ENCODE measurements at places on chromosomes 6 and 20.

DNA sequence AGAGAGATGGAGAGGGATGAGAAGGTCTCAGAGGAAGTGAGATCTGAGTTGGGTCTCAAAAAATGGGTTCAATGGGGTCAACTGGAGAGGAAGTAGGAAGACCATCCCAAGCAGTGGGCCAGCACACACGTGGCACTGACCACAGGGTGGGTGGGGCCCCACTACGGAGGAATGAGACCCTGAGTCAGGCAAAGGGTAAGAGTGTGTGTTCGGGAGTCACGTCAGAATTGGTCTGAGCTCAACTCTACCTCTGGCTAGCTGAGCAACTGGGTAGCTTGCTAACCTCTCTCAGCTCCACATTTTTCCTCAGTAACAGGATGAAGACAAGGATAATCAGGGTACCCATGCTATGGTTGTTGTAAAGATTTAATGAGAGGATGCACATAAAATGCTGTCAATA, 79.0 kb downstream of the TRERF1 start:
- DNase-seq = no peak

- no peak for DNase-seq
Measured at GRCh38 chr6:46491628-46492547, 639 bp upstream of the RCAN2 start.

DNA sequence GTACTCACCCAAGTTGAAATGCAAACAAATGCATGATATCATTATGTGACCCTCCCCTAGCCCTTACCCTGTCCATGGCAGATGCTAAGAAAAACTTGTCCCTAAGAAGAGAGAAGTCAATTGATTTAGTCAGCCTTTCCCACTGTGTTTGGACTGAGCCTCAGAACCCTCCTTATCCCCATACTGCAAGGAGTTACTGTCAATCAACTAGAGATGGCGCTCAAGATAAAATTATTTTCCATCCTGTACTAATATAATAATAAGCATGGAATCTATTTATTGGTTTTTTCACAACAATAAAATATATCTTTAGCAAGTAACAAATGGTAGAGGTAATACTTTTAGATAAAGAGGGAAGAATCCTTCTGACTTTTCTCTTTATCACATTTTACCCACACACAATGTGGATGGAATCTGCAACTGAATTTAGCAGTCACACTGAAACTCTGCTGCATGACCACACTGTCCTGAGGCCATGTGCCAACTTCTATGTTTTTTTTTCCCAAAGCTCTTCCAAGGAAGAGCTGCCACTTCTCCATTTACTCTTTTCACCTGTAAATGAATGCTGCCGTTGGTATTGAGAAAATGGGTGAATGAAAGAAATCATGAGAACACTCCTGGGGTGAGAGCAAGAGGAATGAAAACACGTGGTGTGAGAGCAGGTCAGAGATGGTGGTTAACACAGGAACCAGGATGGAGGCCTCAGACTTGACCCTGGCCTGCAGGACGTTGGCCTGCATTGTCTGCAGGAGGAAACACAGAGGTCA, 10.5 kb downstream of the NT5E start:
- no peak for DNase-seq

DNA sequence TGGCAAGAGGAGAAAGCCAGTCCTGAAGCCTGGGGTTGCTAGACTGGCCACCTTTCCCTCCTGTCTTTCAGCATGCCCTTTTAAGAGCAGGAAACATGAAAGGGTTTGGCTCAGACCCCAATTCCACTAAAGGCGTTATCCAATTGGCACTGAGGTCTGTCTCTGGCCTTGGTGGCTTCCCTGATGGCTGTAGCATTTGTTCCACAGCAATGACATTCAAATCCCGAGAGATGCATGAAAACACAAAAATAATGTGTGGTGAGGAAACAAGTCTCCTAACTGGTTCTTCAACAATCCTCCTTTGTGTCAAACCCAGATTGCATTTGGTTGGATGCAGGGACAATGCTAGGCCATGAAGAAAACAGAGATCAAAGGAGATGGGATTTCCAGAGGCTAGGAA, 56.5 kb upstream of the ADTRP start:
- DNase-seq = no peak

DNA sequence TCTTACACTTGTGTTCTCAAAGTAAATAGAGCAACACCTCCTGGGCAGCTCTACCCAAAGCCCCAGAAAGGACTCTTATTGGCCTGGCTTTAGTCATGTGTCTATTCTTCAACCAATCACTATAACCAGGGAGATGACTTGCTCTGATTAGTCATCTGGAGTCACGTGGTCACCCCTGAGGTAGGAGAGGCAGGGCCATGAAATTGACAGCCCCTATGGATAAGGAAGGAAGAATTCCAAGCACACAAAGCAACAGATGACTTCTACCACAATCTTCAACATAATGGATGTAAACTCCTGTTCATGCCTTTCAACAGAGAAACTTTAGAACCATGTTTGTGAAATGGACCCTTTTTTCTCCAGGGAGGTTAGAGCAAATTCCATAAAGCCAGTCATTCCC, 24.6 kb upstream of the EYA2 start:
- no peak for DNase-seq

- DNase-seq = no peak
Measured at GRCh38 chr6:167089243-167090142, 33.4 kb upstream of the CCR6 start.

GRCh38 chr6:19691465-19692167, 145.6 kb upstream of the ID4 start:
- DNase-seq = no peak

DNA sequence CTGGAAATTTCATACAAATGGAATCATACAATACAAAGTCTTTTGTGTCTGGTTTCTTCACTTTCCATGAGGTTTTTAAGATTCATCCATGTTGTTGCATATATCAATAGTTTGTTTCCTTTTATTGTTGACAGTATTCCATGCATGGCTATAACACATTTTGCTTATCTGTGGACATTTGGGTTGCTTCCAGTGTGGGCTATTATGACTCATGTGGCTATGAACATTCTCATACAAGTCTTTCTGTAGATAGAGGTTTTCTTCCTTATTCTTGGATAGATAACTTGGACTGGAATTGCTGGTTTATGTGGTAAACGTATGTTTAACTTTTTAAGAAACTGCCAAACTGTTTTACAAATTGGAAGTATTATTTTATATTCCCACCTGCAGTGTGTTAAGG, 30.0 kb upstream of the KIF6 start:
- no peak for DNase-seq

GRCh38 chr6:45586216-45587171, 208.8 kb upstream of the SUPT3H start:
- no peak for DNase-seq

GRCh38 chr6:71252410-71252809, 36.2 kb upstream of the OGFRL1 start:
- DNase-seq = no peak

- no peak for DNase-seq
Measured at GRCh38 chr20:45269056-45269455, 14.7 kb upstream of the SLPI start.

DNA sequence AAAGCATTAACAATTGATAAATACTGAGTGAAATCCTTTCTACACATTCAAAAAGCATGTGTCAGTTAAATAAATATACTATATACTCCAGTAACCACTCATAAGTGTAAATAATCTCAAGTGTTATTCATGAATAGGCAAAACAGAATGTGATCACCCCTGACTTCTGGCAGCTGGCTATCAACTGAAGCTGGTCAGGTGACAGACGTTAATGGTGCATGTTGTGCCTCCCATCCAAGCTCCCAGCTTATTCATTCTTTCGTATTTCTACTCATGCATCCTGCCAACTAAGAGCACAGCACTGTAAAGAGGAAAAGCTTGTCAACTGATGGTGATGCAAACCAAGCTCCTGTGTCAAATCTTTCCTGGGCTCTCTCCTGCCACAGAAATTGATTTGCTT, 7.7 kb downstream of the PSMB1 start:
- DNase-seq = no peak

DNA sequence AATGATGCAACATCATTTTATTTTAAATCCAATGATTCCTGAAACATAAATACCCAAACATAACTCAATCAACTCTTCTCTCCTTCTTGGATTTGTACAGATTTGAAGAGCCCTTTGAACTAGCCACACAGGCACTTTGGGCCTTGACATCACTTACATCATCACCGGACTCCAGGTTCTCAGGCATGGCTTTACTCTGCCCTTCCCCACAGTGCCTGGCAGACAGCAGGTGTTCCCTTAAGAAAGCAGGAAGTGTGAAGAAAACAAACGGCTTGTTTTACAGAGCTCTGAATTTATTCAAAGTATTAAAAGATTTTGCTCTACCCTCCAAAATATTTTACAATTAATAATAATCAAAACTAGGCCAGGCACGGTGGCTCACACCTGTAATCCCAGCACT, 54.8 kb upstream of the GCM1 start:
- DNase-seq = no peak
